ENCODE measurements at places on chromosomes 7 and 10.

- DNase-seq = no peak
Observed at GRCh38 chr10:117249493-117250093, 8.7 kb downstream of the SLC18A2 start.

GRCh38 chr10:16440396-16441133 lies 3.8 kb downstream of the PTER start:
- DNase-seq = no peak

- no peak for DNase-seq
Observed at GRCh38 chr7:101951757-101952156, 134.3 kb downstream of the CUX1 start.

DNA sequence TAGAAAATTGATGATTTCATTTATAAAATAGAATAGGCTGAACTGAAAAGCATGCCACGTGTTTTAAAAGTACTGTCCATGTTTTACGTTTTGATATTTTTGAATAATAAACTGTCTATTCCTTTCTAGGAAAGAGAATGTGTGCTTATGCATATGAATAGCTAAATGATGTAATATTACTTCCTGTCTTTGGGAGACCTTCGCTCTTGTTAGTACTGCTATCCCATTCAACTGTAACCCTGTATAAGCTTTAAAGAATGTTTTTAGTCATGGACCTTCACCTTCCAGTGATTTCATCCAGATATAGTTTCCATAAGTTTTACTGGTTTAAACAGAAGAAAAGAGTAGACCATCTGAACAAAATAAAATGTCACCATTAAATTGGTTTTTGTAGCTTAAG lies 274.4 kb upstream of the SEMA3A start:
- no peak for DNase-seq

GRCh38 chr10:30425336-30426075 lies 8.5 kb upstream of the MAP3K8 start:
- no peak for DNase-seq

DNA sequence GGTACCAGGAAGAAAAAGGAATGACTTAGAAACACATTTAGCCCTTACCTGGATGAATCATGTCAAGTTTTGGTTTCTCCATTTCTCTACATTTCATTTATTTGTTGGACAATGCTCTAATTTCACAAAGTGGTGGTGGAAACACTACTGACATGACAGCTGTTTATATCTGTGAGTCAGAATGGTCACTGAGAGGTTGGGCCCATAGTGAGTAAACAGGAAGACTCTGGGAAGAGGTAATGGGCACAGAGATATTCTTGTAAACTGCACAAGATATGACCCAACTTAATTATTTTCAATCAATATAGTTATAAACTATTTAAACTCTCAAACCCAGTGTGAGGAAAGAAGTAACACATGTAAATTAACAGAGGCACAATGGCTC lies 176.3 kb upstream of the MEOX2 start:
- DNase-seq = no peak

- DNase-seq = no peak
Observed at GRCh38 chr10:10734356-10735064, 283.2 kb upstream of the CELF2 start.

Data from activated CD4-positive, CD25-positive, alpha-beta regulatory T cell (primary cell).